Inflammatory macrophage treated with lipopolysaccharide for 4 hours (primary cell): ENCODE measurements at places on chromosomes 1 and 21.

GRCh38 chr1:110205156-110205555 lies 5.0 kb upstream of the KCNC4 start:
- no peak for DNase-seq

GRCh38 chr1:67446893-67447292 lies 16.7 kb upstream of the SERBP1 start:
- DNase-seq, result no peak

GRCh38 chr1:186027621-186028020 lies 293.4 kb downstream of the HMCN1 start:
- DNase-seq, result no peak

- DNase-seq, result no peak
Measured at GRCh38 chr1:221392453-221392852, 349.4 kb downstream of the DUSP10 start.

- no peak for DNase-seq
Measured at GRCh38 chr1:2288816-2289536, 60.9 kb downstream of the SKI start.

DNA sequence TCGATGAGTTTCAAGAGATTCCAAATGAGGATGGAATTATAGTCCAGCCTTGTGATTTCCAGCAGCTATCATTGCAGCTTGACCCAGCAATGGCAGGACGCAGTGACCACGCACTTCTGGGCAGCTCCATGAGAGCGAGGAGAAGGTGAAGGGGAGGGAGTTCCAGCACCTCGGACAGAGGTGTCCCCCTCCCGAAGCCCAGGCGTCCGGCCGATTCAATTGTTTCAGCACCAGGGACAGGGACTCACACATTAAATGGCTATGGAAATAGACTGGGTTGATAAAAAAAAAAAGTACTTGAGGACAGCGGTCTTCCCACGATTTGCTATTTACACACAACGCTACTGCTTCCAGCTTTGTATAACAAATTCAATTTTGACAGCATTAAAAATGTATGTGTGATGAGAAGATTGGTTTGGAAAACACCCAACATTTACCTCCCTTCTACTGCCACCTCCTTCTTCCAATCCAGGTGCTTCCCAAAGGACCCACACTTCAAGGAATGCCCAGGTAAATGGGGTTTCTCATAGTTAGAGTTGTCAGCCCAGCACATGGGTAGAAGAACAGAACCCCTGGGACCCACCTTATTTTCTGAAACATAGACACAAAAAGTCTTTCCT lies 71.8 kb downstream of the DISP3 start:
- peak; percentile 9 for DNase-seq

DNA sequence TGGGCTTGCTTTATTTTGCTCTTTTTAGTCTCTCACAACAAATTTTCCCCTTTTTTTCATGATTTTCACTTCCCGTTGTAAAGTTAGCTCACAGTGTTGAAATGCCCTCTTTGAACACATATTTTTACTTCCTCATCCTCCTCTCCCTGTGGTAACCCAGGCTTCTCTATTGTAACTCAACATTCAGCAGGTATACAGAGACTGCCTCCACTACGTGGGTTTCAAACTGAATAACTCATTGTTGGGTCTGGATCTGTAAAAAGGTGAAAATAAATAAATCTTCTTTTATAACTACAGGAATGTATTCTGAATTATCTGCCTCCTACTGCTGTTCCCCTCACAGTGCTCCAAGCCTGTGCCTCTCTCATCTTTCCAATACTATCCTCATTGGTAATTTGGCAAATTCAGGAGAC lies 166.4 kb downstream of the RUNX1 start:
- DNase-seq, result peak; percentile 92

DNA sequence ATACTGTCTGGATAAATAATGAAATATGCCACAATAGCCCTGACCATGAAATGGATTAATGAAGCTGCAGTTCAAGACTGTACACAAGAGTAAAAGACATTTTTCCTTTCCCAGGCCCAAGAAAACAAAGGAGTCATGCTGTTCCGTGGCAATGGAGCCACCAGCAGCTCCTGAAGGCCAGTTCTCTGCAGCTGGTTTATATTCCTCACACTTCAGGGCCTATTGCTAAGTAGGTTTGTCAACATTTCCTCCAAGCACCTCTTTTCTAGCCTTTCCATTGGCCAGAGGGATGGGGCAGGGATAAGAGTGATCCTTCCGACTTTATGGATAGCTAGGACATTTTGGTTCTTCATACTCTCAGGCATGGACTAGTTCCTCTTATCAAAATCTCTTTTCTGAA lies 24.2 kb upstream of the RGL1 start:
- no peak for DNase-seq

GRCh38 chr1:103949779-103950178 lies 200.1 kb downstream of the AMY1C start:
- DNase-seq, result no peak

DNA sequence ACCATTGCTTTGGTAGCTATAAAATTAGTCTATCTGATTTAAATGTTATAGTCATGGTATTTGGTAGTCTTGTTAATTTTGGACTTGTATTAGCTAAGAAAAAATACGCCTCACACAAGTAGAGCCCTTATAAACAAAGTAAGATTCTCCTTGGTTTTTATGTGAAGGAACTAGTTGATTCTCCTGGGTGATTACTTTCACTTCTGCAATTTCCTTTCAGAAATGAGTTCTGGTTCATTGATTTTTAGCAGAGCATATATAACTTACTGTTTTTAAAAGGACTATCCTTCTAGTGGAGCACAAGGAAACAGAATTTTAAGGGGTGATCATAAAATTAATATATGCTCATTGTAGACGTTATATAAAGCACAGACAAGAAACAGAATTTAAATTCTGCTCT lies 120.1 kb downstream of the BACH1 start:
- DNase-seq, result peak; percentile 24
